ENCODE measurements at places on chromosomes 3 and 15. TPM values are rescaled to one million over a fixed set of nuclear protein-coding genes. Genes with fewer than 3 reads are reported as not detected.

The FETUB gene
- total RNA-seq: not detected

DNA sequence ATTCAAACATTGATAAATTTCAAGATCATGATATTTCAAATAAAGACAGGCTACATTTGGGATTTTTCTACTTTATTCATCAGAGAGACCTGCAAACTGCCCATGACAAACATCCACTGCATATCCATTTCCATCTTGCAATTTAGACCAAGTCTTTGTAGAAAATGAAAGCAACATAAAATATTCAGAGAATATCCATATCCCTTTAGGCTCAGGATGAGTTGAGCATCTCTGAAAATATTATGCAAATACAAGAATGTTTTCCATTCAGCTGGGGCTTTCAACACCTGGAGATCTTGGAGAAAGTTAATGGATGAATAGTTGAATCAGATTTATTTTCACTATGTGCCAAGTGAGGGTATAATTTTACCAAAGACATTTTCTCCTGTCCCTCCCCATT lies 103.4 kb downstream of the TUSC7 start:
- no peak overlapping the region for H3K4me3 ChIP-seq
- no peak overlapping the region for H3K27ac ChIP-seq
- no peaks in the 10 kb centered on the region for H3K27me3 ChIP-seq

DNA sequence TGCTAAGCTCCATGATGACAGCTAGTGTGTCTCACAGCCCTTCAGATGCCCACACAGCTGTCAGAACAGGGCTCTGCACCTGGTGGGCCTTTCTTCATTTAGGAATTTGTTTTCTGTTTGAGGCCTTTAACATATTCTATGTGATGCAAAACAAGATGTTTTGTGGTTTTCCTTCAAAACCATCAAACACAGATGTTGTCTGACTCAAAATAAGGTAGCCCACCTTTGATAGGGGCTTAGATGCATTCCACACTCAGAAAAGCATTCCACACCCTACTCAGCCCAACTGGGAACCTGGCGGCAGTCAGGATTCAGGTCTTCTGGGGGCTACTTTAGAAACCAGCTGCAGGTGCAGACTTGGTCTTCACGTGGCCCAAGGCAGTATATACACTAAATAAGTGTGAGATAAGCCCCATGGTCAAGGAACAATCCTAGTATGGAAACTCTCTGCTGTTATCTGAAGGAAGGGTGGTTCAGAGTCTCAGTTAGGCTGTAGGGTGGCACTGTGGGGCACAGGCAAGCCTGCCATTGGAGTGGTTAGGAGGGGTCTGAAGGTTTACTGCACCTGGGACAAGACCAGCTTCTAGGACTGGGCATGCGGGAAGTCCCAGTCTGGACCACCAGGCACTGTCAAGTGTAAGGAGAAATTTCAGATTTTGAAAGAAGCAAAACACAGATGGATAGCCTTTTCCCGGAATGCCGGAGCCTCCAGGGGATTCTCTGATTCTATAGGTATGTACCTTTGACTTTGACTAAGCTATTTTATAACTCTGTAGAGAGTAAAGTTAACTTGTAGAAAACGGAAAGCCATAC lies 20.1 kb downstream of the LRRC2 start:
- H3K27me3 ChIP-seq: no peaks in the 10 kb centered on the region
- H3K27ac ChIP-seq: no peak overlapping the region
- no peak overlapping the region for H3K4me3 ChIP-seq
- no peaks in the 10 kb centered on the region for H3K36me3 ChIP-seq
- no peak for DNase-seq
- H3K4me1 ChIP-seq: peaks cover 14% of the 10 kb centered on the region

GRCh38 chr3:53226142-53226840 lies 29.5 kb downstream of the TKT start:
- peaks cover 92% of the 10 kb centered on the region for H3K36me3 ChIP-seq
- H3K27ac ChIP-seq: no peak overlapping the region
- no peak overlapping the region for H3K4me3 ChIP-seq
- no peak for DNase-seq

- peaks cover 8% of the 10 kb centered on the region for H3K4me1 ChIP-seq
- no peaks in the 10 kb centered on the region for H3K36me3 ChIP-seq
- H3K4me3 ChIP-seq: no peak overlapping the region
- no peak for DNase-seq
- H3K27me3 ChIP-seq: no peaks in the 10 kb centered on the region
Measured at GRCh38 chr3:60932170-60932569, 319.1 kb downstream of the FHIT start.

GRCh38 chr15:51759557-51760070 lies 8.2 kb downstream of the TMOD2 start:
- peak; percentile 82 for DNase-seq
- no peaks in the 10 kb centered on the region for H3K27me3 ChIP-seq
- H3K36me3 ChIP-seq: no peaks in the 10 kb centered on the region
- no peak overlapping the region for H3K27ac ChIP-seq
- H3K4me3 ChIP-seq: no peak overlapping the region
- peaks cover 19% of the 10 kb centered on the region for H3K4me1 ChIP-seq

Data from osteoblast (primary cell).